ENCODE measurements at places on chromosomes 12 and 14.

DNA sequence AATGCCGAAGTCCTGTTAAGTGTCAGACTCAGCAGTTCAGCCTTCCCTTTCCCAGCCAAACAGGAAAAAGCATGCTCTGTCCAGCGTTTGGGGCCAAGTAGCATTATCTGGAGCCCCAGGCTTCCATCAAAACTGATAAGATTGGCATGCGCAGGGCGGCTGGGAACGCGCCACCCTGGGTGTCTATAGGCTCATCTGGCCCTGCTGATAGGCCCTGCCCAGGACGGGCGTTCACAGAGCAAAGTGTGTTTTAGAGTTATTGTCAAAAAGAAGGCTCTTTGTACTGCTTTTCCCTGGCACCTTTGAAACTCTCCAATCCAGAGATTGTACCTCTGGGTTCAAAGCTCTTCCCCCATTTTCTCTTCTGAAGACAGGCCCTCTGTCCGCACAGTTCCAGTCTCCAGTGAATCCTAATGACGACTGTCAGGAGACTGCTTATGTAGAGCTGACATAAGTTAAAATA, at the start of gene ART4:
ART4 (minus strand) TSS at position 102 of the 463 bp plus-strand sequence. CDS start 413 bp downstream, outside the sequence.
- no peak for DNase-seq

GRCh38 chr14:90288651-90289355, 32.5 kb downstream of the PSMC1 start:
- DNase-seq = no peak

- DNase-seq = no peak
Observed at GRCh38 chr12:18171571-18171970, 81.6 kb upstream of the RERGL start.

DNA sequence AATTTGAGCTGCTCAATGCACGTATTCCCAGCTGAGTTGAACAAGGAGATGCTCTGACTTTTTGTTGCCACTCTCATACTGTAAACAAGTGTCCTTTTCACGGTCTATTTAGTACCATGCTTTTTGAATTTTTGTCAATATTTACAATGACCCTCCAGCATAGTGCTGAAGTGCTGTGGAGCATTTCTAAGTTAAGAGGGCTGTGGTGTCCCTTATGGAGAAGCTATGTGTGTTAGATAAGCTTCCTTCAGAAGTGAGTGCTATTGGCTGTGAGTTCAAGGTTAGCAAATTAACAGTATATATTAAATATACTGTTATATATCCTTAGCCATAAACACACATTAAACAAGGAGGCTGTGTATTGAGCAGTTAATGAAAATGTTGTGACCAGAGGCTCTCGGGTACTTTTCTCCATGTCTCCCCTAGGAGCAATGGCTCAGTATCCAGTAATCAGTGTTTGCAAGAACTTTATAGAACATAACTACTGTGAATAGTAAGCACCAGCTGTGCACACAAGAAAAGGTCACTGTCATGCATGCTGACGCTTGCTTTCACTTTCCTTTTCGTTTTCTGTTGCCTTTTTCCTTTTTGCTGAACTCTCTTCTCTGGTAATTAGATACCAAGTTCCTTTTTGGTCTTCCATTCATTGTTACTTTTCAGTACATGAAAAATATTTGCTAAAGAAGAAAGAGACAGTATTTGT, 187.2 kb upstream of the NEDD1 start:
- DNase-seq = no peak

DNA sequence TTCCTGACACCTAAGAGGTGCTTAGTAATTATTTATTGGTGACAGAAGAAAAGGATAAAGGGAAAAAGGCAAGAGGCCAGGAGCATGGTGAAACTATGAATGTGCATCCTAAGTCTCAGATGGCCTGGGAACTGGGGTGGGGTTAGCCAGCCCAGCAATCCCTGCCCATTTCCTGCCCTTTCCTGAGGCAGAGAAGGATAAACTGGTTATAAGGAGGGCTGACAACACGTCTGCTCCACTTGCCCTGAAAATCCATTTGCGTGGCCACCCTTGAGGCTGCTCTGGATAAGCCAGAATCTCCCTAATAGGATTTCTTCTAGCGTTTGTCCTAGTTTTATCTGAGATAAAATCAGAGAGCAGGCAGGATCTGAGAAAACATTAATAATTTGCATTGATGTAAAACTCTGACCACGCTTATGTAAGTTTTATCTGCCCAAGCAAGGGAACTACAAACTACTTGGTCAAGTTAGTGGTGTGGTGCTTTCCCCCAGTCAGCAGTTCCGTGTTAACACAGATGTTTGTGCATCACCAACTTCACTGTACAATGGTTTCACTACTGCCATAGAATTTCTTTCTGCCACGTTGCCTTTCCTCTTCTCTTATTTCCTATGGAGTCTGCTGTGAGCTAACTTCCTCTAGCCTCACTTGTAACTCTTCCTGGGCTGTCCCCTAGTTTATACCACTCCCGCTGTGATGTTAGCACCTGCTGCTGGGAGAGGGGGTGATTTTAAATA, 392.7 kb downstream of the RPS29 start:
- DNase-seq = no peak

- no peak for DNase-seq
Observed at GRCh38 chr12:53515291-53515680, 8.0 kb upstream of the NPFF start.

Data from activated CD4-positive, alpha-beta T cell treated with anti-CD3 and anti-CD28 coated beads for 1 hour (primary cell).